ENCODE measurements at places on chromosomes 1 and 21. TPM values are rescaled to one million over a fixed set of nuclear protein-coding genes. Genes with fewer than 3 reads are reported as not detected.
A peak's percentile ranks its signal among the peaks of the same experiment; 100 is the strongest.

Gene LCE1D
- total RNA-seq = not detected

GRCh38 chr1:197810812-197811211 lies 35.5 kb upstream of the DENND1B start:
- DNase-seq = no peak

GRCh38 chr1:157734321-157734720 lies 33.8 kb upstream of the FCRL3 start:
- DNase-seq = no peak

Gene LCE3D
- not detected for total RNA-seq

- no peak for DNase-seq
These were observed 4.5 kb downstream of the WNT2B start for GRCh38 chr1:112513112-112513870.

GRCh38 chr1:39751595-39751994 lies 12.9 kb downstream of the PPIE start:
- no peak for DNase-seq

Gene LGR6
- 0.26 TPM for total RNA-seq

DNA sequence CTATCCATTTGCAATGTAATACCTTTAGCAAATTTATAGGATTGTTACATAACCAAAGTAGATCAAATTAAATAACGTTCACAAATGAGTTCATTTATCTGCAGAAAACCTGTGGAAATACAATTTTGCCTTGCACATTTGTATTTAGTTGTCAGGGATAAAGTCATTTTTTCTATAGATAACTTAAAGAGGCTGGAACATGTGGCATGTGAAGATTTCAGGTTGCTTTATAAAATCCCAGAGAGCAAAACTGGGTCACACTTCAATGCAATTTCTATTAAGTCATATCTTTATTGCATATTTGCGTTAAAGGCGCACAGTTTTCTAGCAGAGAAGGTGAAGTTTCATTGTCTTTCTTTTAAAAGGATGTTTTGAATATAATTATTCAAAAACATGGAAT lies 342.4 kb downstream of the USP25 start:
- DNase-seq = no peak

Gene TEX38
- total RNA-seq = not detected

Gene SLC9C2
- total RNA-seq = not detected

DNA sequence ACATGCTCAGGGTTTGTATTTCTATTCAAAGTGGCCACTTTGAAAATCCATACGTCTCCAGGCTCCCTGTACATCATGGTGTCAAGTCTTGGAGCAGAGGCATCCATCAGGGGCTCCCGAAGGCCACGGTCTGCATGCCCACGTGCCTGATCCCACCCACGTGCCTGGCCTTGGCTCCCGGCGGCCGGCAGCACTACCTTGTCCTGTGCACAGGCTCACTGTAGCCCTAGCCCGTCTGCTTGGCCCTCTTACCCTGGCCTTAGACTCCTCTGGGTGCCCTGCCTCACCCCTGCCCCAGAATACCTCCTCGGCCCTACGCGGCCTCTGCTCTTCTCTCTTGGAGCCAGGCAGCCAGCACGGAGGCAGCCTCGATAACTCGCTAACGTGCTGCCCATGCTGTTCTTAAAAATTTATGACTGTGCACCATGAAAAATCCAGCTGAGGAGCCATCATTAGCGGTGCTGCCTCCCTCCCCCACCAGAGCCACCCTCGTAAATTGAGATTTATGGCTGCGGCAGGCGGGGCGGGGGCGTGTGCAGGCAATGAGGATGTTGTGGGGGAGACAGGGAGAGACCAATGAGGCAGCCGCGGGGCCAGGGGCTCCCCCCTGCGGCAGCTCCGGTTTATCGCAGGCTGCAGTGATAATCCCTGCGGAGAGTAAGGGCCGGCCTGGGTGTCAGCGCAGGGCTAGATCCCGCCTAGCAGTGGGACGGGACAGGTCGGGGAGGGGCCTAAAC lies 24.6 kb downstream of the DMAP1 start:
- DNase-seq = no peak

- DNase-seq = peak; percentile 10
These were observed 75.4 kb downstream of the VWA5B1 start for GRCh38 chr1:20366056-20366462.

DNA sequence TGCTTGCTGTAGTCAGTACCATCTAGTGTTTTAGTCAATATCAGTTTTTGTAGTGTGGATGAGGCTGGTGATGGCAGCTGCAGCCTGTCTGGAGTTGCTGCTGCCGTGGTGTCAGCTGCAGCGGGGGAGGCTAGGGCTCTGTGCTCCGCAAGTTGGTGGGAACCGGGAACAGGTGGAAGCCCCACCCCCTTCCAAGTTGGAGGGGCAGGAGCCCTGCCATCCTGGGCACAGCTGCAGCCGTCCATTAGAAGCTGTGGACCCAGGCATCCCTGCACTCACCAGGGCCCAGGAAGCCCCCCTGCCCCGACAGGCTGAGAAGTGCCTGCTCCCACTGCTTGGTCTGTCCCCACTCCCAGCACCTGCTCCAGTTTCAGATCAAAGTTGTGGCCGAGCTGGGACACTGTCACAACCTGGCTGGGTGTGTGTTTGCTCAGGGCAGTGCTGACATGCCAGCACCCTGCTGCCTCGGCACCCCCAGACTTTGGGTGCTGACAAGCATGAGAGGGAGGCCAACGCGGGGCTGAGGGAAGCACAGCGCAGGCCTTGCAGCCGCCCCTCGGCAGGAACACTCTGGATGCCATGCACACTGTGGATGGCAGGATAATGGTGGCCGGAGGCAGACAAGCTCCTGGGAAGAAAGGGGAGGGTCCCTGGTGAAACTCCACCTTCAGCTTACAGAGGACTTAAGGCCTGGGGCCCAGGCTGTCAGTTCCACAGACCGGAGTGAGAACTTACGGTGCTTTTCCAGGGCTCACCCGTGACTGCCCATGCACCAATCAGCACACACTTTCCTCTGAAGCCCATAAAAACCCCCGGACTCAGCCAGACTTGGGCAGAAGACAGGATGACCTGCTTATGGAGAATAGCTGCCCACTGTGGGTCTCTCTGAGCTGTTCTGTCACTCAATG lies 86.9 kb downstream of the ADARB1 start:
- no peak for DNase-seq

Data from PC-3 (cell line).